ENCODE measurements at places on chromosomes 1 and 21.

- no peak for DNase-seq
Measured at GRCh38 chr1:232379063-232379434, 250.9 kb downstream of the SIPA1L2 start.

GRCh38 chr1:218273762-218274479, 11.2 kb upstream of the RRP15 start:
- DNase-seq = no peak

DNA sequence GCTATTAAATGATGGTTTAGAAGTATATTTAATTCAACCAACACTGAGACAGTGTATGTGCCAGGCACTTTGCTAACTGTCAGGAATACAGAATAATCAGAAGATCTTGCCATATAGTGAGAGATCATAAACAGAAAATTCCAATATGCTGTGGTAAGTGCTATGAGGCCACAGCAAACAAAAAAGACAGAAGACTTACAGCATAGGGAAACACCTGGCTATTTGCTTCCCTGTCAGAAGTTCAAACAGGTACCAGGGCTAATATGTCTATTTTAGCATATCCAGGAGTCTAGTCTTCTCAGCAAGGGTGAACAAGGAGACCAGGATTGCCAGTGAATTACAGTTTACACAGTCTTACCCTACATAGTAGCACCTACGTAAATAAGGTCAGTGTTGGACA, 30.4 kb downstream of the TRIT1 start:
- no peak for DNase-seq

DNA sequence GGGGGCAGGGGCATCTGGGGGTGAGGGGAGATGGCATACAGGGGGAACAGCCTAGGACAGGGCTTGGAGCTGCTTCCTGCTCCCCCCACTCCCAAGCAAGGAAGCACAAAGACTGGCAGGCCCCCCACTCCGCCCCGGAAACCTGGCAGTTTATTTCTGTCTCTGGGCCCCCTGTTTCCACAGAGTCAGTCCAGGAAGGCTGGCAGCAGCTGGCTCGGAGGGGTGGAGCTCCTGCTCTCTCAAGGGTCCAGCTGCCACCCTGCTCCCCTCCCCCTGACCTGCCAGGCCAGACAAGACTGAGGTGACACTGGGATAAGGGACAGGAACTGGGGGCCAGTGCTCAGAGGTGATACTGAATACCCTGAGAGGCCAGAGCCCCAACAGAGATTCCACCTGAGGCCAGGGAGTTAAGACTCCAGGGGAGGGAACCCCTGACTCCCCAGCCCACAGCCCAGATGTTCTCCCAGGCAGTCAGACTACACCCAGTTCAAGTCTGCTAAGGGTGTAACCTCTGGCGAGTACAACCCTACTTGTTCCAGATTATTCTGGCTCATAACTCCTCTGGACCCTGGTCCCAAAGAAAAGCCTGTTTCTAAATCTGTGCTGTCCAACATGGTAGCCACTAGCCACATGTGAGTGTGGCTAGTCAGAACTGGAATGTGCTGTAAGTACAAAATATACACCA, 26.3 kb downstream of the AHDC1 start:
- no peak for DNase-seq

DNA sequence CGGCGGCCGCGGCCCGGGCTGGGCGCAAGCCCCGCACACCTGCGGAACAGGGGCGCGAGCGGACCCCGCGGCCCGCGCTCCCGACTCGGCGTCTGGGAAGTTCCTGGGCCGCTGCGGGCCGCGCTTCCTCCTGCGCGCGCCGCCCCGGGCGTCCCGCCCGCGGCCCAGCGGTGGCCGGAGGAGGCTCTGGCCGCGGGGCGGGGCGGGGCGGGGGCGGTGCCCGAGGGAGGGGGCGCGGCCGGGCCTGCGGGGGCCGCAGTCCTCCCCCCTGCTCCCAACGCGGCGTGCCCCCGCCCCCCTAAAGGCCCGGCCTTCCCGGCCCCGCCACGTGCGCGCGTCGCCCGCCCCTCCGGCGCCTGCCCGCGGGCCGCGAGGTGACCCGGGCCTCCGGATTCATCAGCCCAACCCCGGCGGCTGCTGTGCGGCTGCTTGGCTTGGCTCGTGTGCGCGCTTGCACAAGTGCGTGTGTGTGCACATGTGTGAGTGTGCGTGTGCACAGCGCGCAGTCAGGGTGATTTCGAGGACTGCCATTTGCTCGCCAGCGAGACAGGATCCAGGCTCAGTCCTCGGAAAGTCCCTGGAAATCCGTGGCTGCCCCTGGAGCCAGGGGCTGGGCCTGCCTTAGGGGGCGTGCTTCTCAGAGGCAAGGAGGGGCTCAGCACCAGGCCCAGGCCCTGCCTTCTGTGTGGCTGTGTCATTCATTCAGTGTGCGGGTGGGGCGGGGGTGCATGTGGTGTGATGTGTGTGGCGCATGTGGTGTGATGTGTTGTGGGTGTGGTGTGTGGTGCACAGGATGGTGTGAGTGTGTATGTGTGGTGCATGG, at the start of gene C2CD2:
Gene C2CD2, minus strand, starts transcription at position 188 of the 823 bp plus-strand sequence. CDS start 370 bp downstream, outside the sequence.
- DNase-seq = peak; percentile 51

DNA sequence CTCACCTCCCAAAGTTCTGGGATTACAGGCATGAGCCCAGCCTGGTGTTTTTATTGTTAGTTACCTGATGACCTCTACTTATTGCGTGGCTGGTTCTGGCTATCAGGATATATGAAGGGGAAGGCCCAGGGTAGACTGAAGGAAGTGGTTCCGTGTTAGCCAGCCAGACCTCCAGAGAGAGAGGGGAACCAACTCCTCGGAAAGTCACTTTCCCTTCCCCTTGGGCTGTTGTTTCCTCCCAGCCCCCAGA, 2.5 kb upstream of the RCSD1 start:
- DNase-seq = no peak

DNA sequence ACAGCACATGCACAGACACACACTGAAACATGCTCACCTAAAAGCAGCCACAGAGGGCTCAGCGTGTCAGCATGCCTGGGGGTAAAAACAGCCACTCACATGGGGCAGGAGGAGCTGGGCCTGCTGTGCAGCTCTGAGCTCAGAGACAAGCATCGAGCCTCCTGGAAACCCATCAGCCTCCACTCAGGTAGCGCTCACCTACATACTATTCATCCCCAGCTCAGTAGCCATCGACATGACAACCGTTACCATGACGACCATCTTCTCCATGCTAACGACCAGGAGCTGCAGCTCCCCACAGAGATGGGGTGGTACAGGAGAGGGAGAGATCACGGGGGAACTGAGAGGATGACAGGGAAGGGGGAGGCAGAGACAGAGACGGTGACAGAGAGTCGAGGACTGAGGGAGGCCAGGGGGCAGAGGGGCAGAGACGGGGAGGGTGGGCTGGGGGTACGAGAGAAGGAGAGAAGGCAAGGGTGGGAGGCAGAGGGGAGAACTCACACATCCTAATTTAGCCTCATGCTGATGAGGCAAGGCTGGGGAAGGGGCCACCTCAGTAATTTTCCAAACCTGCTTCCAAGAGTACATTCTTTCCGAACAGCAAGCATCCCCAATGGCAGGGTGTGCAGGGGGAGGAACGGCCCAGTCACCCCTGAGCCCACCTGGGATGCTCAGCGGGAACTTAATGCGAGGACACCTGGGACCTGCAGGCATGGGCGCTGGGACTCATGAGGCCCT, 28.4 kb downstream of the SDC3 start:
- DNase-seq = no peak

GRCh38 chr1:96104906-96105305, 616.7 kb upstream of the PTBP2 start:
- no peak for DNase-seq

- no peak for DNase-seq
Measured at GRCh38 chr1:202189001-202189790, 4.4 kb upstream of the LGR6 start.

DNA sequence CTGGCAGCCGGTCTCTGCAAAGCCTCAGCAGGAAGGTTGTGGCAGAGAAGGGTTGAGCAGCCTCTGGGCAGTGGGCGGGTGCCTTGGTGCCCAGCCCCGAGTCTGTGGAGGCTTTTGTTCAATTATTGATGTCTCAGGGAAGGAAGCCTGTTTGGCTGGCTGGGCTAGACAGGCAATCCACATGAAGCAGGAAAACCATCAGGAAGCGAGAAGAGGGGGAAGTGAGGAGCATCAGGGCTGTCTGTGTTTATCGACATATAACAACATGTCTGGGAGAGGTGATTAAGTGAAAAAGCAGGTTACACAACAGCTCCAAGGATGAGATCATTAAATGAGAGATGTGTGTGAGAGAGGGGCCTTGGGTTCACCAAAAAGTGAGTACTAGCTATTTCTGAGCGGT, 105.4 kb downstream of the UBE2U start:
- no peak for DNase-seq

- no peak for DNase-seq
Measured at GRCh38 chr1:164569866-164570265, 10.9 kb downstream of the PBX1 start.

- no peak for DNase-seq
Measured at GRCh38 chr1:57418971-57419370, 4.9 kb downstream of the DAB1 start.

DNA sequence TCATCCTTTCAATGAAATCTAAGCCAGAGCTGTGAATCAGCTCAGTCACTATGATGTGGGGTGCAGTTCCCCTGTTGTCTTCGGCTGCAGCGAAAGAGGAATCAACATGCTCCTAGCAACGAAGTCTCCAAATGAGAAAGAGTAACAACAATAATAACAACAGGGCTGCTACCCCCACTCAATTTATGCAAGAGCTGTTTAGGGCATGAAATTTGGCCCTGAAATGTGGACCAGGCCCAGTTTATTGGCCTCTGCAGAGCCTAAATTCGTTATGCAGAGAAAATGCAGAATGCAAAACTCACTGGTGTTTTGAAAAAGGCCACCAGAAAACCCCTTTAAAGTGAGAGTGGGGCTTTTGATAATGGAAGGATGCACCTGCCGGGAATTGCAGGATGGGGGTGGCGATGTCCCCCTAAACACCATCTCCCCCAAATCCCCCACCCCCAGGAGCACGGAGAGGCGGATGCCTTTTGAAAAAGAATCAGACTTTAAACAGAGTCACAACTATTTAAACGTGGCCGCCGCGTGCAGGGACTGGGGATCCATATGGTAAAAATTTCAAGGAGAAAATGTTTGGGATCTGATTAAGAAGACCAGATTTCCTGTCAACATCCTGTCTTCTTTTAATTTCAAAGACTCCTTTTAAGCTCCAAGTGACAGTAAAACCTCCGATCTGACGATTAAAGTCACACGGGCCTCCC, 1.9 kb downstream of the RUNX3 start:
- no peak for DNase-seq

DNA sequence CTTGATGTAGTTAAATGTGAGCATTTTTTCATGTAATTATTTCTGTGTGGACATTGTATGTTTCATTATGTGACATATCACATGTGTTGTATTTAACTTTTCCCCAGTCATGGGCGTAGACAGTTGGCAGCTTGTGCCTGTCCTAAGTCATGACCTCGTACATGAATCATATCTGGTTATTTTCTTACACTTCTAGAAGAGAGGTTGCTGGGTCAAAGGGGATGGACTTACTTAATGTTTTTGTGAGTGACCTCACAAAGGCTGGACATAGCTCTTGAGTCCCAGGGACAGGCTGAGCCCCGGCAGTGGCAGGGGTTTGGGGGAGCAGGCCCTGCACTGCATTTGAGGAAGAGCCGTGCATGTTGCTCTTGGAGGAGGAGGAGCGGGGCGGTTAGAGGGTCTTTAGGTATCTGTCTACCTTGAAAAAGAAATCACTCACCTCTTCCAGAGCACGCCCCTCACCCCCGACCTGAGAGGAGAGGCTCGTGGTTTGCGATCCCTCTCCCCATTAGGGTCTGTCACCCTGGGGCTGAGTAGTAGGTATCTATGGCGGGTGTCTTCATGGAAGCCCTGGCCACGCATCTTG, 16.4 kb downstream of the IFNGR2 start:
- peak; percentile 81 for DNase-seq

DNA sequence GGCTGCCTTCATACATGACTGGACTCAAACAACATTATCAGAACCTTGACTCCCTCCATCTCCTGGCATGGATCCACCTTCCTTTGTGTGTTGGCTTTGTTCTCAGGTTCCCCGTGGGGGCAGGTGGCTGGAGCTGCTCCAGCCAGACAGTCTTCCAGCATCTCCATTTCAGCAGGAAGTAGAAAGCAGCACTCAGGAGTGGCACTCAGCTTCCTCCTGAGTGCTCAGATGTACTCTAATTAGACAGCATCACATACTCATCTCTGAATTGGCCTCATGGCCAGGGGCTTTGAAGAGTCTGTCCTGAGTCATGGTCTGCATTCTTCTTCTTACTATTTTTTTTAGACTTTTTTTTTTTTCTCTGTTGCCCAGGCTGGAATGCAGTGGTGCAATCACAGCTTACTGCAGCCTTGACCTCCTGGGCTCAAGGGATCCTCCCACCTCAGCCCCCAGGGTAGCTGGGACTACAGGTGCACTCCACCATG, 27.9 kb downstream of the OVAAL start:
- DNase-seq = peak; percentile 77

- no peak for DNase-seq
Measured at GRCh38 chr1:116899529-116899928, 10.2 kb upstream of the PTGFRN start.

DNA sequence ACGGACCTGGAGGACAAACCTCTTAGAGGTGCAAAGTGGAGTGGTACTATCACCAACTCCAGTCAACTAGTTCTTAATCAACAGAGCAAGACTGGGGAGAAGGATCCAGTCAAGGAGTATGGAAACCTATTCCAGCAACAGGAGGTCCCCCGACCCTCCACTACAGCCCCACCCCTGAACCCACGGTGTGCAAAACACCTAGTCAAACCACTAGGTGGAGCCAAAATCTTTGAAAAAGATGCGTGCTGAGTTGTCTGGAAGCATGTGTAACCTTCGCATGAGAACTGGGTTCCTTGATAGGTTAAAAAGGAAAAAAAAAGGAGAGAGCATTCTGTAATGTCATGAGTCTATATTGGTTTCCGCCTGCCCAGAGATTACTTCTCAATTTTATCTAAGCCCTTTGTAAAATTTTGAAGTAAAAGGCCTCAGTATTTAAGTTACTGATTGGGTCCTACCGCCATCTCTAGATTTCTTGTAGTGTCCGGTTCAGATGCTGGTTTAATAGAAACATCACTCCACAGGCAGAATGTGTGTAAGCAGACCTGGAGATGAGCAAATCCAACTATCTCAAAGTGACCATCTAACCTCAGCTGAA, 81.9 kb upstream of the HAO2 start:
- DNase-seq = peak; percentile 60

DNA sequence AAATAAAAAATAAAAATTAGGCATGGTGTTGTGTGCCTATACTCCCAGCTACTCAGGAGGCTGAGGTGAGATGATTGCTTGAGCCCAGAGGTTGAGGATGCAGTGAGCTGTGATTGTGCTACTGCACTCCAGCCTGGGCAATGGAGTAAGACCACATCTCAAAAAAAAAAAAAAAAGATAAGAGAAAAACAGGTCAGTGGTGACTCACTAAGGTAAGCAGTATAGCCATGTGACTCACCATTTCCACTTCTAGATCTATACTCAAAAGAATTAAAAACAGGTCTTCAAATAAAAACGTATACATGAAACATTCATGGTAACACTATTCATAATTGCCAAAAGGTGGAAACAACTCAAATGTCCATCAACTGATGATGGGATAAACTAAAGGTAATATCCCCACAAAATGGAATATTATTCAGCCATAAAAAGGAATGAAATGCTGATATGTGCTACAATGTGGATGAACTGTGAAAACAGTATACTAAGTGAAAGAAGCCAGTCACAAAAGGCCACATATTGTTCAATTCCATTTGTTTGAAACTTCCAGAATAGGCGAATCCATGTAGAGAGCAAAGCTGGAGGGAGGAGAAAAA, 75.1 kb downstream of the ZNF281 start:
- DNase-seq = no peak
